ENCODE measurements at places on chromosomes 3 and 15.
A peak's percentile ranks its signal among the peaks of the same experiment; 100 is the strongest.

DNA sequence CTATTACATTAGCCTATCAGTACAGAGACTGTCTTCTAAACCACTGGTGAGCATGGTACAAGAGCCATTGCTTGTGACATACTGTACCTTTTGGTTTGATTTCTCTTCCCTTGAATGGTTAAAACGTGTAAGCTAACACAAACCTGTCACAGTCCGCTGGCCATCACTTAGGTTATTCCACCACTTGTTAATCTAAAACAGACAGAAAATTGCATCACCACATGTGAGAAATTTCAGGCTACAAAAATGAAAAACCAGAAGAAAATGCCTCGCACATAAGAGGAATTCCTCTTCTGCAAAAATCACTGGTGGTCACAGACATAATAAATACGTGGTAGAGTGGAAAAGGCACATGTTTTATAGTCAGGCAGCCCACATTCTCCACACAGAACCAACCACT is 22.1 kb downstream of the PARL start:
- DNase-seq = no peak

DNA sequence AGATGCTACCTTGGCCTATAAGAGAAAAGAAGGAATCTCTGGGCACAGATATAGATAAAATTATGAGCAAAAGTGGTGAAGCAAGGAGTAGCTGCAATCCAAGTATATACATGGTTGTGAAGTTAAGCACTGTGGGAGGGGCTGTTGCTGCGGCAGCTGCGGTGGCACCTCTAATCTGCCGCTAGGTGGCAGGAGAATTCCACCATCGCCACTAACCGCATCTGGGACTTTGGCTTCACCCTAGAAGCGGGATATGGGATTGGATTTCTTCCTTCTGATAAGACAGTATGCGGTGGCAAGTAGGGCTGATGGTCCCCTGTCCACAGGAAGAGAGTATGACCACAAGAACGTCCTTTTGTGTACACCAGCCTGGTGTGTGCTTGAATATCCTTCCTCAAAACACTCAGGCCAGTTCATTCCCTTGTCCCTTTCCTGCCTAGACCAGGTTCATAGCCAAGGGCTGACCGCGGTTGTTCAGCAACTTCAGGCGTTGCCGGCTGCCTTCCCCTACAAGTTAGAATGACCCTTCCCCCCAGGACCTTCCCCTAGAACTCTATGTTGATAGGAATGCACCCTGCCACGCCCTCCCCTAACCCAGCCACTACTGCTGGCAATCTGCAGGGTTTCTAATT is 5.1 kb downstream of the MAGEL2 start:
- DNase-seq = peak; percentile 69

GRCh38 chr15:35547775-35548364 is 1.9 kb upstream of the DPH6 start:
- no peak for DNase-seq

DNA sequence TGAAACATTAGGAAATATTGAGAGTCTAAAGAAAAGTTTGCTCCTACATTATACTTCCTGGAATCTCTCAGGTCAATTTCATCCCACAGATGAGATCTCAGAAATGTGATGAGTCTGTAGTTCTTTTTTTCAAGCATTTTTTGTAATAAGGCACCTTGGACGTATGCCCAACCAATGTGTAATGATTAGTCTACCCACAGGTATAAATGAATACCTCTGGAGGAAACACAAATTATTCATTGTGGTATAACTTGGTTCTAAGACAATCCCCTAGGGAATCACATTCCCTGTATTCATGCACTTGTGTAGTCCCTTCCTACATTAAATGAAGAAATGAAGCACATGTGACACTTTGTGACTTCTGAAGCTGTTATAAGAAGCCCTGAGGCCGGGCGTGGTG is 596.2 kb upstream of the UBE2E2 start:
- no peak for DNase-seq

DNA sequence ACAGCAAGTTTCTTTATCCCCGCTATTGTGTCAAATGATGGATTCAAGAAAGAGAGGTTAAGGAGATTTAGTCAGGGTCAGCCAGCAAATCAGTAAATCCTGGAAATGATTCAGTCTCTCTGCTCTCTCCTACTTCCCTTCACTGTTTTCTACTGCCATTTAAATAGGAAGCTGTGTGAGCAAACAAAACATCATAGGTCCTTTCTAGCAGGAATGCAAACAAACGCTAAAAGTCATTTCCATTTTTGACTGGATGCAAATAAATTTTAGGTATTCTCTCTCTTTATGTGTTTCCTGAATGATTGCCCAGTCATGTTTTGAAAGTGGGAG is 299.4 kb upstream of the RORA start:
- DNase-seq = no peak

- no peak for DNase-seq
Observed at GRCh38 chr3:46058981-46059380, 31.7 kb upstream of the XCR1 start.

DNA sequence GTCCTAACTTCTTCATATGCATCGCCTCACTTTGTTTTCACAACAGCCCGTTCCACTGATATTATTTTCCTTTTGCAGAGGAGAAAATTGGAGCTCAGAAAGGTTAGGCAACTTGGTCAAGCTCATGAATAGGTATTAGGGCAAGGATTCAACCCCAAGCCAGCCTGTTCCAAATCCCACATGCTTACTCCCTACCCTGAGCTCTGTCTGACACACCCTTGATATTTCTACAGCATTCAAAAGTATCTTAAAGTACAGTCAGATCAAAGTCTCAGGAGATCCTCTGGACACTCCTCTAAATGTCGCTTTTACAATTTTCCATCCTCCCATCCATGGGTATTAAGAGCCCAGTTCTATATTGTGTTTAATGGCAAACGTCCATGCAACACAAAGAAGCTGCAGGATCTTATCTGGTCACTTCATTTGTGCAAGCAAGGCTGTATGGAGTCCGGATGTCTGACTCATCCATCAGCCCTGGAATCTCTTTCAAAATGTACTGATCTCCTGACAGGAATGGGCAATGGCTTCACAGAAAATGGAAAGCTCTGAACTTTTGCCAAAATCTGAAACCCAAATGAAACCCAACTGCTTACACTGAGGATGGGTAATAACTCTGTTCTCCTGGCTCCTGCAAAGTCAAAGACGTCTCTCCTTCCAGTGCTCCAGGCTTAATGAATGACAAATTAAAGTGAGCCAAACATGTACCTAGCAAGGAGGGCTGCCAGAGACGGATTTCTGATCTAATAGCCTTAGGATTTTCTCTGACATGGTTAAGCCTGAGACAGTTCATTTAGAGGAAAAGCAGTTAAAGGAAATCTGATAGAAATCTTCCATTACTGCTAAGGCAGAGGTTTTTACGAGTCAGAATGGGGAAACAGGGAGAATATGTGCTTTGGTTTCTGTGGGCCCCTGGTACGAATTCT is 230.9 kb upstream of the RORA start:
- DNase-seq = peak; percentile 77

GRCh38 chr3:78562328-78562727 is 1205.5 kb downstream of the ROBO1 start:
- no peak for DNase-seq

Data from AG08395 (cell line).